Ovary (tissue), 10 donors: ENCODE measurements at places on chromosomes 12 and 14. TPM values are rescaled to one million over a fixed set of nuclear protein-coding genes. Genes with fewer than 3 reads are reported as not detected.
A peak's percentile ranks its signal among the peaks of the same experiment; 100 is the strongest.

Gene SMCO2
- total RNA-seq = not detected

GRCh38 chr12:9910716-9911421 lies 21.3 kb downstream of the CLEC2A start:
- no peak for DNase-seq
- no peak overlapping the region for H3K27ac ChIP-seq
- H3K27me3 ChIP-seq = no peaks in the 10 kb centered on the region
- H3K4me3 ChIP-seq = no peak overlapping the region
- no peaks in the 10 kb centered on the region for H3K36me3 ChIP-seq
- no peaks in the 10 kb centered on the region for H3K4me1 ChIP-seq

Gene YY1
- total RNA-seq = 37.0 TPM

Gene RND1
- 0.38 TPM for total RNA-seq

DNA sequence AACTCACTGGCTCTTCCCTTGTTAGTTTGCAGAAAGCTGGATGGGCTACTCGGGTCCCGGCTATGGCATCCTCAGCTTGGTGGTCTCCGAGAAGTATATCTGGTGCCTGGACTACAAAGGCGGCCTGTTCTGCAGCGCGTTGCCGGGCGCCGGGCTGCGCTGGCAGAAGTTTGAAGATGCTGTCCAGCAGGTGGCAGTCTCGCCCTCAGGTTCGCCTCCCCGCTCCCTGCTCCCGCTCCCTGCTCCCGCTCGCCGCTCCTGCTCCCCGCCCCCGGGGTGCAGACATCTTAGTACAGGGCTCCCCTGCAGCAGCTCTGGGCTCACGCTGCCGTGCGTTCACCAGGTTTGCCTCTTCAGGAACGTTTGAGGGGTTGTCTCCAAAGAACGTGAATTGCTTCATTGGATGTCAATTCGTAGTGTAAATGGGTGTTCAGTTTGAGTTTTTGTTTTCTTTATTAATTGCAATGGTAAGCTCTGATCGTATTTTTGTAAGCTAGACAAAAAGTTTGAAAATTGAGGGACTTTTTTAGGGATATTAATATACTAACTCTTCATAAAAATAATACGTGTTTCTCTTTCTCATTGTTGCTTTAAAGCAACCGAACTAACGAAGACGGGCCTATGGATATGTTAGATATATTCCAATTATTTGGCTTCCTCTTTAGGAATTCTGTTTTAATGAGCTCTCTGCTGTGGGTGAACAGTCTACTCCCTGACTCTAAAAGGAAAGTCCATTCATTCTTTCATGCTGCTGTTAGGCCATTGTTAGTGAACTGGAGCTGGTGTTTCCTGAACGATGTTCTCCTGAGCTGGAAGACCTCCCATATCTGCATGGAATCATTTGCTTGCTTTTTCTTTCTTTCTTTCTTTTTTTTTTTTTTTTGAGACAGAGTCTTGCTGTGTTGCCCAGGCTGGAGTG lies 71.3 kb downstream of the ANKRD9 start:
- H3K36me3 ChIP-seq = no peaks in the 10 kb centered on the region
- DNase-seq = peak; percentile 94
- H3K4me3 ChIP-seq = no peak overlapping the region

DNA sequence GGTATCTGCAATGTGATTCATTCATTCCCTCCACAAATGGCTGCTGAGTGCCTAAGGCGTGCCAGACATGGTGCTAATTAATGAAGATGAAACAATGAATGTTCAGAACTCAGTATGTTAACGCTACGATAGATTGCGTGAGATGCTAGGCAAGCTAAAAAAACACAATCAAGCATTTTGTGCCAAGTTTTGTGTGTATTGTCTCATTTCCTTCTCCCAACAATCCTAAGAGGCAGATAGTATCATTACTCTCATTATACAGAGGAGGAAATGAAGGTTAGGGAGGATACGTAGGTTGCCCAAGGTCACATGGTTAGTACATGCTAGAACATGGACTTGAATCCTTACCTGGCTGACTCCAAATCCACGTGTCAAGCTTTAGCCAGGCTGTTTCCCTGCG lies 264.4 kb downstream of the EFCAB11 start:
- no peak for DNase-seq
- H3K4me3 ChIP-seq = no peak overlapping the region
- no peaks in the 10 kb centered on the region for H3K36me3 ChIP-seq
- no peaks in the 10 kb centered on the region for H3K27me3 ChIP-seq
- no peaks in the 10 kb centered on the region for H3K4me1 ChIP-seq
- no peak overlapping the region for H3K27ac ChIP-seq

DNA sequence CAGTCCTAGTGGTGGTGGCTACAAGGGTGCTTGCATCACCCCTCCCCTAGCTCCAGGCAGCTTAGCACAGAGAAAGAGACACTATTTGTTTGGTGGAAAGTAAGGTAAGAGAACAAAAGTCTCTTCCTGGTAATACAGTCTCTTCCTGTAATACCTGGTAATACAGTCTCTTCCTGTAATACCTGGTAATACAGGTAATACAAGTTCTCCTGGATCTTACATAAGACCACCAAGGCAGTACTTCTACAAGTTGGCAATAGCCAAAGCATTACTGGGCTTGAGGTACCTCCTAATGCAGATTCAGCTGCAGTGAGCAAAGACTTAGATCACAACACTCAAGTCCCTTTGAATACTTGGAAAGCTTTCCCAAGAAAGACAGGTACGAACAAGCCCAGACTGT lies 77.0 kb downstream of the CATSPERB start:
- no peaks in the 10 kb centered on the region for H3K27me3 ChIP-seq
- no peaks in the 10 kb centered on the region for H3K36me3 ChIP-seq
- H3K27ac ChIP-seq = no peak overlapping the region
- no peak for DNase-seq
- H3K4me3 ChIP-seq = no peak overlapping the region
- no peaks in the 10 kb centered on the region for H3K4me1 ChIP-seq

Gene MYL6
- total RNA-seq = 1,463 TPM

Gene ANKS1B
- 34.9 TPM for total RNA-seq

DNA sequence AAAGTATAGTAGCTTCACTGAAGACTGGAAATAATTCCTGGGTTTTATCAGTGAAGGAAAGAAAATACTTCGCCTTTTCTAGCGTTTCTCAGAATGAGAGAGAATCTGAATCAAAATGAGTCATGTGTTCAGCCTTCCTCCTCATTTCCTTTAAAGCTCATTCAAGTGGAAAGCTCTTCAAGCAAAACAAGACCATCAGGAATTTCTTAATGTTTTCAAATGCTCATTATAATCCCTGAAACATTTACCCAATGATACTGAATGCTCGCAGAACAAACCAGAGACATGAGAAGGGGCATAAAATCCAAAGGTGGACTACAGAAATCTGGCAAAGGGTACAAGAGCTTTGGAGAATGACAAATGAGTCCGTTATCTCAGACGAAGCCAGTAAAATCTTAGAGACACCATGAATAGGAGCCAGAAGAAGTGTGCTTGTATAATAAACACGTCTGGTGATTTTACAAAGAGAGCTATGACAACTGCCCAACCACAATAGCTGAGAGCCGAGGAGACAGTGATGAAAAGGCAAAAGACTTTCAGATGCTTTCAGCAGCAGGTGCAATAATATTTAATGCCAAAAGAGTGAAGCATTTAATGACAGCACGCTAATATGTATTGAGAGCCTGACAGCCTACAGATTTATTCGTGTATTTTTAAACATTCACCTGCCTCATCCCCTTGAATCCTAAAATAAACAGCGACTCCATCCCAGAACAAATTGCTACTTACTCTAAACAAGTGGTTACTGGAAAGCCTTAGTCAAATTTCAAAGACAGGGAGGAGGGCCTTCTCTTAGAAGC lies 19.0 kb downstream of the SPRING1 start:
- peaks cover 1% of the 10 kb centered on the region for H3K4me1 ChIP-seq
- no peak overlapping the region for H3K4me3 ChIP-seq
- no peak for DNase-seq

Gene CPM
- 35.8 TPM for total RNA-seq

GRCh38 chr14:74879427-74880182 lies 2.1 kb upstream of the DLST start:
- DNase-seq = no peak
- peaks cover 8% of the 10 kb centered on the region for H3K4me1 ChIP-seq
- H3K27me3 ChIP-seq = no peaks in the 10 kb centered on the region
- no peaks in the 10 kb centered on the region for H3K36me3 ChIP-seq
- H3K4me3 ChIP-seq = no peak overlapping the region

Gene CABP1
- total RNA-seq = 1.5 TPM

Gene KRT3
- not detected for total RNA-seq

Gene GMPR2
- total RNA-seq = 64.7 TPM

- H3K4me1 ChIP-seq = peaks cover 1% of the 10 kb centered on the region
- no peaks in the 10 kb centered on the region for H3K27me3 ChIP-seq
- H3K36me3 ChIP-seq = no peaks in the 10 kb centered on the region
- DNase-seq = no peak
- H3K27ac ChIP-seq = no peak overlapping the region
Measured at GRCh38 chr12:68866950-68867349, 59.0 kb downstream of the MDM2 start.

GRCh38 chr14:39085933-39086332 lies 17.1 kb downstream of the SEC23A start:
- no peaks in the 10 kb centered on the region for H3K4me1 ChIP-seq
- no peak overlapping the region for H3K4me3 ChIP-seq
- no peaks in the 10 kb centered on the region for H3K36me3 ChIP-seq
- H3K27me3 ChIP-seq = no peaks in the 10 kb centered on the region
- DNase-seq = no peak

GRCh38 chr12:56679883-56680575 lies 8.1 kb downstream of the PTGES3 start:
- H3K36me3 ChIP-seq = no peaks in the 10 kb centered on the region
- H3K4me1 ChIP-seq = peaks cover 22% of the 10 kb centered on the region
- no peak overlapping the region for H3K27ac ChIP-seq
- no peaks in the 10 kb centered on the region for H3K27me3 ChIP-seq
